Stimulated activated naive CD8-positive, alpha-beta T cell treated with anti-CD3 and anti-CD28 coated beads, Interleukin-15, amount 100 ng/mL, for 72 hours (primary cell): ENCODE measurements at places on chromosomes 4 and X.
A peak's percentile ranks its signal among the peaks of the same experiment; 100 is the strongest.

- DNase-seq, result no peak
Observed at GRCh38 chr4:95536650-95537049, 12.1 kb downstream of the UNC5C start.

GRCh38 chr4:181525634-181526033, 717.6 kb upstream of the TENM3 start:
- no peak for DNase-seq

GRCh38 chrX:153491351-153491914, 3.3 kb upstream of the BGN start:
- no peak for DNase-seq

DNA sequence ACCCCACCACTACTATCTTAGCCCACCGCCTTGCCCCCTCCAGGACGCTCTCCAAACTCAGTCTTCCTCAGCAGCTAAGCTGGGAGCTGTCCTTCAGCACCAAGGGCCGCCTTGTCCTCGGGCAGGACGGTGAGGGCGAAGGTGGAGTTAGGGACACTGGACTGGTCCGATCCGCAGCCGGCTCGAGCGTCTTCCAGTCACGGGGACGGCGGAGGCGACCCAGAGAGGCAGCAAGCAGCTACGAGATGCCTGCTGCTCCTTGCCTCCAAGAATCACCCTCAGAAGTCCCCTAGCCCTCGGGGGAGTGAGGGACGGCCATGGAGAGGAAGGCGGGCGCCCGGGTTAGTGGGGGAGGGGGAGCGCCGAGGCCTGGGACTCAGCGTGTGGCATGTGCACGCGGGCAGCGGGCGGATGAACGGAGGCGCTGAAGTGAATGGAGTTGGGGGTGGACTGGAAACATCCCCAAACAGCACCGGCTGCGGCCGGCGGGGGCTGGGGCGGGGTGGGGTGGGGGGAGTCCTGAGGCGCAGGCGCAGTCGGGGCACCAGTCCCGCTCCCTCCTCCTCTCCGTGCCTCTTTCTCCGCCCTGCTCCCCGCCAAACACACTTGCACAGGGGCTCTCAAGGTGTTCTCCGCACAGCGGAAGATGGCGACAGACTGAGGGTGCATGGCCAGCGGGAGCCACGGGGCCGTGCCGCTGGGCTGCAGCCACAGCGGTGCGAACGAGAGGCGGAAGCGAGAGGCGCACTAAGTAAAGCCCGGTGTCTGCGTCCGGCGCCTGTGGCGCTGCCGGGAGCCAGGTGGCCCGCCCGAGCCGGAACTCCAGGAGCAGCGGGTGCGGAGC, at the start of gene NALF2:
TSS of gene NALF2 (plus strand) at position 545 of the 844 bp plus-strand sequence. CDS start 957 bp downstream, outside the sequence.
- DNase-seq, result peak; percentile 43

GRCh38 chr4:123507376-123507775, 110.8 kb downstream of the SPRY1 start:
- DNase-seq, result no peak

DNA sequence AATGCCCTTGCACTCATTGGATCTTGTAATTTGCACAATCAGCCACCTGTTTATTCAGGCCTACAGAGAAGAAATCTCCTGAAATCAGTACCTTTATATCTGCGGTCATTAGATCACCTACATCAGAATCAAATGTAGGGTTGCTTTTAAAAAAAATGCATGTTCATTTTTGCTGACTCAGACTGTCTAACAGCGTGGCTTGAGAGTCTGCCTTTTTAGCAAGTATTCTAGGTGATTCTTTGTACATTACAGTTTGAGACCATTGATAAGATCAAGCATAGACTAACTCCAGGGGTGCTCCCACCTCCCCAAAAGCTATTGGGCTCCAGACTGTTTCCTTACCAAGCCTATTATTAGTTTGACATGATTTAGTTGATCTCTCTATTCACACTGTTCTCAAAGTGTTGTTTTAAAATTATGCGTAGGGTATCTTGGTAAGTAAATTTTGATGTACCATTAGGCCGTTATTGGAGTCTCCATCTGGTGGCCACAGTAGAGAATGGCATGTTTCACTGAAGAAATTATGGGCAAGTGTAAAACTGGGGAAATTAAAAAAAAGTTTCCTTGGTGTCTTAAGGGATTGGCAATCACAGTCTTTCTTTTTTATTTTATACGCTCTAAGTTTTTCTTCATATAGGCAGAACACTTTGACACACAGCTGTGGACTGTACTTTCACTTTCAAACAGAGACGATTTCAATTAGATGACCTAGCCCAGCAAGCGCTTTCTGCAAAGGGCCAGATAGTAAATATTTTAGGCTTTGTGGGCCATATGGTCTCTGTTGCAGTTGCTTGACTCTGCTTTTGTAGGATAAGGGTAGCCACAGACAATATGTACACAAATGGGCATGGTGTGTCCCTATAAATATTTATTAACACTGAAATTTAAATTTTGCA, 33.7 kb upstream of the MSL3 start:
- DNase-seq, result peak; percentile 10

DNA sequence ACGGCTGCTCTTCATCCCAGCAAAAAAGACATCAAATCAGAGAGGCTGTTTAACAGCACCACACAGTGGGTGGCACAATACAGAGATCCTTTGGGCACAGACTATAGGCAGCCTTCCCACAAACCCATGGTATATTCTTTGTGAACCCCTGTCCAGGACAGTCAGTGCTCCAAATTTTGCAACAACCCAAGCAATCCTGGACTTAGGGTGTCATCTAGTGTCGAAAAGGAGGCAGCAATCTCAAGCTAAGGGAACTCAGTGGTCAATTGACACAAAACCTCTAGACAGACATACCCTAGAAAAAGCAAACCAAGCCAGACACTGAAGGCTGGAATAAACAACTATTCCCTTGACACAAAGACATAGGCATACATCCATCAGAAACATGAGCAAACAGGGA, 137.4 kb downstream of the BMP15 start:
- no peak for DNase-seq

GRCh38 chrX:15579778-15580747, 20.7 kb downstream of the ACE2 start:
- DNase-seq, result no peak

GRCh38 chr4:74543231-74543781, 98.4 kb downstream of the AREG start:
- no peak for DNase-seq

DNA sequence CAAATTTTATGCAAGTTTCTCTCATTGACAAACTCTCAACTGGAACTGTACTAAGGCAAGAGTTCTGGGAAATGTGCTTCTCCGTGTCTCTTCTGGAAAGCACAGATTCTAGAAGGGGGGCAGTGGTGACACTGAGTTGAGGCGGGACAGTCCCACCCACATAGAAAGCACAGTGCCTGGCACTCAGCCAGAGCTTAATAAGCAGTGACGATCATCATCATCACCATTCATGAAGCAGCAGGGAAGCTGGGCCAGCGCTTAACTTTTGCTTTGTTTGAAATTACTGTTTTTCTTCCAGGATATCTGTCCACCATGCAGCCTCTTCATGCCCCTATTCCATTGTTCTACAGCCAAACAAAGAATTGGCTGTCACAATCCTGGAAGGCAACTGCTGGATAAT, 60.3 kb downstream of the BEND2 start:
- no peak for DNase-seq

DNA sequence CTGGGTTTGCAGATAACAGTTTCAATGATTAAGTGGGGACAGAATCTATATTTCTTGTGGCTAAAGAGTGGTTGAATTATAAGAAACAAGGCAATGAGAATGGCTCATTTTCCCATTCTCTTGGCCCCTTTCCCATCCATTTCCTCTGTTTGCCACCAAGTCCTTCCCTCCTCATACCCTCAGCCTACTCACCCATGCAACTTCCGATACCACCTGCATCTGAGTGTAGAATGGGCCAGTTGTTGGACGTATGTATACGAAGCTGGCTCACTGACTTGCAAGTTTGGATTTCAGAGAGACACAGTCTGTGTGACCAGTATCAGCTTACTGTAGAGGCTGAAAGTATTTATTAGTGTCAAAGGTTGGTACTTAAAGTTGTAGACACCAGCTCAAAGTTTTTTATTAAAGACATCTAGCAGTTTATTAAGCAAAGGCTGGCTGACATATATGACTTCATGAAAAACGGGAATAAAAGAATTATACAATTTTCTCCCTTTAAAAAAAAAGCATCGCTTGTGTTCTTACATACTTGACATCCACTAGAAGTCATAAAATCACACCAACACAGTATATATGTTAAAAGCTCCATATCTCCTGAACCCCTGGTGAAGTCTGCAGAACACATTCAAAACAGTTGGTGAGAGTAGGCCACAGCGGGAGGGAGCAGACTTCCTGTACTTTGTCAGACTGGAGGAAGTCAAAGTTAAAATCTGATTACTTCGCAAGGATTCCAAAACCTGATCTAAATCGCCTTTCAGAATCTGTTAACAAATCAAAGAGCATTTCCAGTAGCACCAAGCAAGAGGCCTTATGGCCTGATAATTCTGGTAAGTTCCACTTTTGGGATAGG, 22.4 kb upstream of the STIM2 start:
- no peak for DNase-seq

- DNase-seq, result no peak
Observed at GRCh38 chr4:73673286-73673685, 53.0 kb upstream of the RASSF6 start.

GRCh38 chr4:145898926-145899531, 39.6 kb downstream of the ZNF827 start:
- DNase-seq, result no peak

DNA sequence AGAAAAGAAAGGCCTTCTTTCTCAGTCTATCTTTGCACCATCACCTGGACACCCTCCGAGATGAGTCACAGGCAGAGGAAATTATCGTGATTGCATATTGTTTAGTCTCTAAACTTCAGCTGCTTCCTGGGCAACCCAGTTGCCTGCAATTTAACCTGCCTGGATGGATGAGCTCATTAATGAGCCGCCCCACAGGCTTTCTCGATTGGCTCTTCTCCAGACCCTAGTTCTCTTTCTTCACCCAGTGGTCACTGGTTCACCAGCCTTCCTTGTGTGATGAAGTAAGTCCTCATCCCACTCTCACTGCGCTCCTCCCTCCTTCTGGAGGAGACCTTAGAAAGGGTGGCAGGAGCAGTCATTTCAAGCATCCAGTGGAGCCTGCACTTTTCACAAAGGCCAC, 94.4 kb downstream of the SOWAHB start:
- no peak for DNase-seq

- peak; percentile 88 for DNase-seq
Observed at GRCh38 chrX:12949927-12950656, 24.8 kb upstream of the TMSB4X start.

DNA sequence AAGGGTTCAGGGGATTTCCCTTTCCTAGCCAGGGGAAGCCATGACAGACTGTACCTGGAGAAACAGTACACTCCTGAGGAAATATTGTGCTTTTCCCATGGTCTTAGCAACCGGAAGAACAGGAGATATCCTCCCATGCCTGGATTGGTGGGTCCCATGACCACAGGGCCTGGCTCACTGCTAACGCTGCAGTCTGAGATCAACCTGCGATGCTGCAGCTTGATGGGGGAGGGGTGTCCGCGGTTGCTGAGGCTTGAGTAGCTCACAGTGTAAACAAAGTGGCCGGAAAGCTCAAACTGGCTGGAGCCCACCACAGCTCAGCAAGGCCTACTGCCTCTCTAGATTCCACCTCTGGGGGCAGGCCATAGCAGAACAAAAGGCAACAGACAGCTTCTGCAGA, 819.5 kb downstream of the TECRL start:
- DNase-seq, result no peak

DNA sequence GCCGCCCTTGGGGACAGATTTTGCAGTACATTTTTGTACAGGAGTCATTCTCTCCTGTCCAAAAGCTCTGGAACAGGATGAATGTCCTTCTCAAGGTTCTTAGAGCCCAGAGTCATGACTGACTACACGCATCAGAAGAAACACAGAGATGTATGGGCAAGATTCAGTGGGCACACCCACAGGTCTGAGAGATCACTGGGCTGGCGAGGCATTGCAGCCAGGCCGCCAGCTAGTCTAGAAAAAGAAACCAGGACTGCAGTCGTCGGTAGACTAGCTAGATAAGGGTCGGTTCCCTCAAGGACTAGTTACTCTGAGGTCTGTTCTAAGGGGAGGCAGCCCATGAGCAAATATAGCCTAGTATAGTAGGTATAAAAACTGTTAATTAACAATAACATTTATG, 19.8 kb downstream of the GBA3 start:
- DNase-seq, result no peak
